ENCODE measurements at places on chromosomes 7 and 10. TPM values are rescaled to one million over a fixed set of nuclear protein-coding genes. Genes with fewer than 3 reads are reported as not detected.
A peak's percentile ranks its signal among the peaks of the same experiment; 100 is the strongest.

- DNase-seq, result no peak
- H3K4me1 ChIP-seq, result peaks cover 82% of the 10 kb centered on the region
- no peak overlapping the region for H3K4me3 ChIP-seq
- H3K27ac ChIP-seq, result no peak overlapping the region
Observed at GRCh38 chr10:125035136-125035535, 93.2 kb downstream of the ZRANB1 start.

GRCh38 chr10:12702215-12702770 lies 299.2 kb downstream of the CCDC3 start:
- H3K4me3 ChIP-seq, result no peak overlapping the region
- H3K4me1 ChIP-seq, result no peaks in the 10 kb centered on the region
- no peaks in the 10 kb centered on the region for H3K36me3 ChIP-seq
- no peak overlapping the region for H3K27ac ChIP-seq
- DNase-seq, result no peak

- peak; percentile 88 for DNase-seq
- H3K36me3 ChIP-seq, result no peaks in the 10 kb centered on the region
- H3K4me3 ChIP-seq, result peak overlapping the region; percentile 76
- H3K4me1 ChIP-seq, result peaks cover 4% of the 10 kb centered on the region
- no peaks in the 10 kb centered on the region for H3K27me3 ChIP-seq
Observed at GRCh38 chr10:97713826-97714400, 383 bp downstream of the MARVELD1 start.

GRCh38 chr7:156017431-156017830 lies 205.2 kb upstream of the SHH start:
- H3K27ac ChIP-seq, result no peak overlapping the region
- no peak for DNase-seq
- H3K36me3 ChIP-seq, result no peaks in the 10 kb centered on the region
- no peaks in the 10 kb centered on the region for H3K4me1 ChIP-seq
- H3K27me3 ChIP-seq, result no peaks in the 10 kb centered on the region

GRCh38 chr7:107687656-107688055 lies 27.0 kb downstream of the SLC26A4 start:
- no peaks in the 10 kb centered on the region for H3K36me3 ChIP-seq
- H3K27ac ChIP-seq, result no peak overlapping the region
- peaks cover 12% of the 10 kb centered on the region for H3K4me1 ChIP-seq
- no peaks in the 10 kb centered on the region for H3K27me3 ChIP-seq
- no peak overlapping the region for H3K4me3 ChIP-seq

DNA sequence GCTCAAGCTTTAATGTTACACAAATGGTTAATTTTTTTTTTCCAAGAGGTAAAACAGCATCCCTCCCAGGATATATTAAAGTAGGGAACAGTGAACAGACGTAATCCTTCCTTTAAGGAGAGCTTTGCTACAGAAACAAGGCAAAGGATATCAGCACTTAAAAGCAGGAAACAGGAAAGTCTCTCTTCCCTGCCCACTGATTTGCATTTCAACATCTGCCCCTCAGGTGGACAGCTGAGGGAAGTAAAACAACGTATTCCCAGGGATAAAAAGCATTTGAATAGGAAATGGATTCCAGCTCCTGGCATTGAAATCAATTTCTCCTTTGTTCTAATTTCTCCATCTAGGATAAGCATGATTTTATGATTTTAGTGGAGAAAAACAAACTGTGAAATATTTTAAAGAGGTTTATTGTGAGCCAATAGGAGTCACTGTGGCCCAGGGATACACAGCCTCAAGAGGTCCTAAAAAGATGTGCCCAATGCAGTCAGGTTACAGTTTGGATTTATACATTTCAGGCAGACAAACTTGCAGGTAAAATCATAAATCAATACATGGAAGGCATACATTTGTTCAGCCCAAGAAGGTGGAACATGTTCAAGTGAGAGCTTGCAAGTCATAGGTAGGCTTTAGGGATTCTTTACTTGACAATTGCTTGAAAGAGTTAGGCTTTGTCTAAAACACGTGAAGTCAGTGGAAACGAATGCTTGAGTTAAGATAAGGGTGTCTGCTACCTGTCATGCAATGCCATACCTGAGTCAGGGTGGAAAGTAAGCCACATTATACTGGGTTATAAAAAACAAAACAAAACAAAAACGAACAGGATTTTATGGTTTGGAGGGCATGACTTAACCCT lies 286.2 kb upstream of the VWC2 start:
- H3K4me1 ChIP-seq, result no peaks in the 10 kb centered on the region
- no peak overlapping the region for H3K27ac ChIP-seq
- DNase-seq, result no peak
- no peaks in the 10 kb centered on the region for H3K27me3 ChIP-seq
- H3K4me3 ChIP-seq, result no peak overlapping the region

GRCh38 chr7:106488465-106488864 lies 172.5 kb downstream of the CCDC71L start:
- H3K27ac ChIP-seq, result no peak overlapping the region
- no peaks in the 10 kb centered on the region for H3K27me3 ChIP-seq
- no peak overlapping the region for H3K4me3 ChIP-seq
- peaks cover 25% of the 10 kb centered on the region for H3K4me1 ChIP-seq
- no peak for DNase-seq

The HMX2 gene
- polyA plus RNA-seq, result not detected

Data from psoas muscle (tissue), 8 donors.